ENCODE measurements at places on chromosomes 3 and 15.

GRCh38 chr3:139653582-139653981 is 24.2 kb downstream of the NMNAT3 start:
- no peak for DNase-seq

DNA sequence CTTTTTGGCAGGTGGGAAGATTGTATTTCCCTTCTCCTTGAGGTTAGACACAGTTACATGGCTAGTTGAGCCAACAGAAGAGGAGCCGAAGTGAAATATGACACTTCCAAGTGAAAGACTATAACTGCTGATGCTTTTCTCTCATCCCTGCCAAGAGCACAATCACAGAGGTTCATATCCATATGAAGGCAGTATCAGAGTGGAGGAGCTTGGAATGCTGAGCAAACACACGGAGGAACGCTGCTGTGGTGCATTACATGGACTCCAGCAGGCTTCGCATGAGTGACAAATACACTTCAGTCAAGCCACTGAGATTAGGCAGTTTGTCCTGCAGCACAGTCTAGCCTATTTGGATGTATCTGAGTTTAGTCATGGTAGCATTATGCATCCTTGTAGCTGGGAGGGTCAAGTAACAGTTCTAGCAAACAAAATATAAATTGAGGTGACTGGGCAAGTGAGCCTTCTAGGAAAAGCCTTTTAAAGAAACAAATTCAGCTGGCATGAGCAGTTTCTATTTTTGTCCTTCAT is 5.4 kb downstream of the IQCF6 start:
- DNase-seq: no peak

- no peak for DNase-seq
These were observed 26.1 kb downstream of the PLXNB1 start for GRCh38 chr3:48403533-48404439.

GRCh38 chr3:63975723-63976122 is 47.6 kb downstream of the PSMD6 start:
- no peak for DNase-seq

DNA sequence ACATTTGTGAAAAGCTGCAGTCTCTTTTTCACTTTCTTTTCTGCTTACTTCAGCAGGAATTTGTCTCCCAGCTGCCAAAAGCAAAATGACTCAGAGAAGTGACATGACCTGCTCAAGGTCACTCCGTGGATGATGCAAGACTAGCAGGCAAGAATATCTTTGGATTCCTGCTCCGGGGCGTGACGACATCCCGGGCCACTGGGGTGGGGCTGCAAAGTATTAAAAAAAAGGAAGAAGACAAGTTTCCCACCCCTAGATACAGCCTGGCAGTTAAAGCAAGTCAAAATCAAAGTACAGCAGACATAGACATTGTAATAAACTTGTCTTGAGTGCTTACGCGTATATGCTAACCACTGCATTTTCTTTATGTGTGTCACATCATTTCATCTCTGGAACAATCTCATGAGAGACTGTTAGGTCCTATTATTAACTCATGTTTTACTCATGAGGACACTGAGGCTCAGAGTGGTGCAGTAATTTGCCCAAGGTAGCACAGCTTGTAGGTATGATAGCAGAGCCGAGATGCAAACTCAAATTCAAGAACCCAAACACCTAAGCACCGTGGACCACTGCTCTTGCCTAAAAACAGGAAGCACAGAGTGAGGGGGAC is 485.2 kb upstream of the PROK2 start:
- no peak for DNase-seq

DNA sequence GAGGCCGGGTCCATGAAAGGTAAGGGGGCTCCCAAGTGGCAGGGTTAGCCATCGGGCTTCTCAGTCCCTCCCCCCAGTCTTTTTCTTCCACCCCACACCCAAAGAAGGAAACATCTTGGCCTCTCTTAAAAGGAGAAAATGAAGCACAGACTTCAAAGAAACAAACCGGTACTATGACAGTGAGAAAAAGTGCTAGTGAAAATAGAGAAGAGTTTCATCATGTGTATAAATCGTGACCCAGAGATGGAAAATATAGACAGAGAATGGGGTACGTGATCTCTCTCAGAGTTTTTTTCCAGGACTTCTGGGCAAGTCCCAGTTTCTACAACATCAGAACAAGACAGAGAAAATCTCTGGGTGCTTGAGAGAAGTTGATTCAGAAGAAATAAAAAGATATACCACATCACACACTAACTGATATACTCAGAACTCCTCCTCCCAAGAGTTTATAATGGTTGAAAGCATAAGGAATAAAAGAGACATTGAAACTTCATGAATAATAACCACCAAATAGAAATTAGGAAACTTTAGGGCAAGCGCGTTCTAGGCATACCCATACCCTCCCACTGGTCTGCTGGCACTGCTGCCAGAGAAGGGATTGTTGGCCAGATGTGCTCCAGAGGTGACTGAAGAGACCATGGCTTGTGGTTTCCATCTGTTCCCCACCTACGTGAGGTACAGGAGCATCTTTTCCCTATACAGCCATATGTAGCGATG is 318.9 kb upstream of the CHRM5 start:
- no peak for DNase-seq

- DNase-seq: no peak
These were observed 20.3 kb upstream of the PTPN9 start for GRCh38 chr15:75599401-75599800.

- no peak for DNase-seq
These were observed 23.1 kb downstream of the ANXA2 start for GRCh38 chr15:60374628-60375081.

GRCh38 chr3:32442766-32443165 is 51.1 kb downstream of the CMTM7 start:
- DNase-seq: no peak

- no peak for DNase-seq
These were observed 567.3 kb upstream of the LMCD1 start for GRCh38 chr3:7934362-7934761.

- no peak for DNase-seq
These were observed 118.8 kb downstream of the SST start for GRCh38 chr3:187551416-187551815.

- DNase-seq: no peak
These were observed 38.7 kb downstream of the ZBTB38 start for GRCh38 chr3:141407047-141407446.

GRCh38 chr3:129022114-129023007 is 21.3 kb downstream of the EFCC1 start:
- no peak for DNase-seq

- DNase-seq: peak; percentile 34
These were observed 25.0 kb downstream of the IRAK2 start for GRCh38 chr3:10189557-10190354.

- no peak for DNase-seq
These were observed 17.1 kb upstream of the RFC4 start for GRCh38 chr3:186823386-186823785.

GRCh38 chr3:197521277-197522182 is 34.2 kb downstream of the BDH1 start:
- DNase-seq: no peak

DNA sequence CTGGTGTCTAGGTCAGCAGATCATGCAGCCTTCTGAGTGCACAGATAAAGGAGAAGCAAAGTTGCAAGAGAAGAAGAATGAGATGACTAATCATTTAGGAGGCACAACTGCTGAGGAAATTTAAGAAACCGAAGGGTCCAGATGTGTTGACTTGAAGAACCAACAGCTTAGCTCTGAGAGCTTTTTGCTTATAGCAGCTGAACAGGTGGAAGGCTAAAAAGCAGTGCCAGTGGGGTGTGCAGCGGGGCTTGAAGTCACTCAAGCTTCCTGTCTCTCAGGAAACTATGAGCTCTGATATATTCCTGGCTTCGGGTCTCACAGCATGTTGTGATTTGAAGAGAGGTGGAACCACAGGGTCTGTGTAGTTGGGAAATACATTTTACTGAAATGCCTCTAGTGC is 305.7 kb downstream of the RYR3 start:
- no peak for DNase-seq

GRCh38 chr3:175179055-175179454 is 319.9 kb downstream of the NAALADL2 start:
- no peak for DNase-seq

GRCh38 chr15:40969363-40969762 is 16.1 kb downstream of the CHAC1 start:
- DNase-seq: no peak

- no peak for DNase-seq
These were observed 13.2 kb upstream of the SLC2A2 start for GRCh38 chr3:171039674-171040073.

DNA sequence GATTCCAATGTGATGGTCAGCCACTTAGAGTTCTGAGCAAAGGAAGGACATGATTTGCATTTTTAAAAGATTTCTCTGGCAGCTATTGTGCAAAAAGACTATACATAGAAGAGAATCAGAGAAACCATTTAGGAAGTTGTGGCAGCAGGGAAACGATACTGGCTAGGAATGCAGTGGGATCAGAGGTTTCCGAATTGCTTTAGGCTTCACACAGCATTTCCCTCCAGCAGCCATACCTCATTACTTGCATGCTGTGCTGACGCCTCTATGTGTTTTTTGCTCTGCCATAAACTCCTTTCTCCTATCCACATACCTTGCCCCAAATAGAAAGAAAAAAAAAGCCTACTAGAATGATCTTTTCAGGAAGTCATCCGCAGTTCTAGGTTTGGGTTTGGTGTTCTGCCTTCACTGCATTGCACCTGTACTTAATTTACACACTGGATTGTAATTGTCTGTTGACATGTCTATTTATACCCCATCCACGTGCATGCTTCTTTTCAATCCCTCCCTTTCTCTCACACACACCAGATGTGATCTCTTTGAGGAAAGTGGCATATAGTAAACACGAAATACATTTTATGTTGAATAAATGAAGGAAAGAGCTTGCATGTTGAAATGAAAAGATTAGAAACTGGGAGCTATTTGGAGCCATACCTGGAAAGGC is 860.3 kb upstream of the SEMA6D start:
- no peak for DNase-seq

GRCh38 chr3:64151342-64151871 is 73.9 kb downstream of the PRICKLE2 start:
- no peak for DNase-seq

DNA sequence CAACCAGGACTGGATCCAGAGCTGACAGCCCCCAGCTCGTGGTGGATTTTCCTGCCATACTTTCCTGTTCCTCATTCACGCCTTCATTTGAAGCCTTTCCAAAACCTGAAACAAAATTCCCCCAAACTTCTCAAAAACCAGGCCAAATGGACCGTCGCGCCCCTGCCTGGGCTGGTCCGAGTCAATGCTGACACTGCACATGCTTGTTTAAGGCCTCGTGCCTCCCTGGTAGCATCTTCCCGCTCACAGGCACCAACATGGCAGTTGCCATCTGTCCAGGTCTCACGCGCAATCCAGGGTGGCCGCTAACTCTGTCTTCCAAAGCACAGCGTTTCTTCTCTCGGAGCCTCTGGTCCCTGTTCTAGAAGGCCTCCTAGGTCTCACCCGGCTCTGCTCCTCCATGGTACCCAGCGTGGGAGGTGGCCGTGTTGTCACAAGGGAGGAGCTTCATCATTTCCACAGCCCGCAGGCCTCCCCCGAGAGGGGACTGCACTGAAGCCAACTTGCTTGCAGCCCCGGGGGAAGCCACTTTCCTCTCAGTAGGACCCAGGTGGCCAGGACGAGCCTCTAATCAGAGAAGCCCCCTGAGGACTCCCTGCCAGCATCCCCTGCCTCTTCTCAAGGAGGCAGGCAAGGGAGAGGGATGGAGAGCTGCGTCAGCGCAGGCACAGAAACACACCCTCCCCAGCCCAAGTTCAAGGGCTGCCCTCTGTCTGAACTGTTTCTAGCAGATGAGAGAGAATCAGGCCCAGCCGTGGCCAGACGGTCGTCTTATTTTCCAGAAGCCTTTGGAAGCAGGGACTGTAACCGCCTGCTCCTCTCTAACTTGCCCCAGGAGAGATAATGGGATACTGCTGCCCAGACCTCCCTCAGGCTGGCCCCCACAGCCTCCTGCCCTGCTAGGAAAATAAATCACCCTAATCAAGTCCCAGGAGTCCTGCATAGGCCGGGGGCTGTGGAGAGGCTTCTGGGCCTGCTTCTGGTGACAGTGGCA is 152.8 kb upstream of the TLE3 start:
- DNase-seq: no peak

- DNase-seq: no peak
These were observed 37.5 kb downstream of the ARHGAP31 start for GRCh38 chr3:119331661-119332060.

DNA sequence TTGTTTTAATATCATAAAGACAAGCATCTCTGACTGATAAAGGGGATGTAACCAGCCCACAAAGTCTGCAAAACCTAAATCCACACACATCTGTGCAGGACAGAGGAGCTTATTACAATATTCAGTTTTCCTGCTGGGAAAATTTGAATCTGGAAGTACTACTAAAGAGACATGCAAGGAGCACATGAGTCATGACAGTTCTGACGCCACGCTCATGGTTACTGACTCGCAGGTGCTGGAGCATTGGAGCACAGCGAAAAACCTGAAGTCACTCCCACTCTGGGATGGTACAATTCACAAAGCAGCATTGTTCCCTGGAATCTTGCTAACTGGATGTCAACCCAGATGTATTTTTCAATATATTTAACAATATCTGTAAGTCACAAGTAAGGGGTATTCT is 7.6 kb upstream of the ISL2 start:
- DNase-seq: no peak

GRCh38 chr3:128011140-128011539 is 41.1 kb upstream of the SEC61A1 start:
- peak; percentile 12 for DNase-seq

DNA sequence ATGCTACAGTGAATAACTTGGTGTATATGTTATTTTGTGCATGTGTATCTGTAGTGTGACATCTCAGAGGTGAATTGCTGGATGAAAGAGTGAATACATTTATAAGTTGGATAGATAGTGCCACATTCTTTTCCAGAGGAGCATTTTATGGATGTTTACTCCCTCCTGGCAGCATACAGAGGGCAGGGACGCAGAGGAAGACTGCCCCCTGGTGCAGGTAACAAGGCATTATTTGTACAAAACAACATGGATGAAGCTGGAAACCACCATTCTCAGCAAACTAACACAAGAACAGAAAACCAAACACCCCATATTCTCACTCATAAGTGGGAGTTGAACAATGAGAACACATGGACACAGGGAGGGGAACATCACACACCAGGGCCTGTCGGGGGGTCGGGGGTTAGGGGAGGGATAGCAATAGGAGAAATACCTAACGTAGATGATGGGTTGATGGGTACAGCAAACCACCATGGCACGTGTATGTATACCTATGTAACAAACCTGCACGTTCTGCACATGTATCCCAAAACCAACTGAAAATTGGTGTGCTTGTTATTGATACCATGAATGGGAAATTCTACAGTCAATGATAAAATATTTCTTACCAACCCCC is 57.9 kb upstream of the CTXND1 start:
- no peak for DNase-seq

DNA sequence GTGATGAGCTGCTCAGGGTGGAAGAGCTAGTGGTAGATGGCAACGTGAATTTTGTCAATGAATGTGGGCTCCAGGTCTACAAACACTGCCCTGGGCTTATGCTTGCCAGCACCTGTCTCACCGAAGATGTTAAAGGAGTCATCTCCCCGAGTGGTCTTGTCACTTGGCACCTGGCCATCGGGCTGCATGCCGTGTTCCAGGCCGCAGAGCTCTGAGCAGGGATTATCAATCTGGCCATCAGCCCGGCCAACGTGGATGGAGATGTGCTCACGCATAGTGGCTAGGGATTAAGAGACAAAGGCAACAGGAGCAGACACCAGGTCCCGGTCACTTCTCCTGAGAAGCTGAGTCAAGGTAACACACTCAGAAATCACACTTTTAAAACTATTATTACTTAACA is 54.8 kb upstream of the ACTC1 start:
- no peak for DNase-seq
